ENCODE measurements at places on chromosomes 13 and 19.

GRCh38 chr19:35992907-35993765 is 1.9 kb upstream of the SDHAF1 start:
- DNase-seq, result no peak

- DNase-seq, result no peak
These were observed 32.8 kb downstream of the ELF1 start for GRCh38 chr13:40986101-40986856.

GRCh38 chr13:46515803-46516202 is 37.2 kb upstream of the LRCH1 start:
- no peak for DNase-seq

DNA sequence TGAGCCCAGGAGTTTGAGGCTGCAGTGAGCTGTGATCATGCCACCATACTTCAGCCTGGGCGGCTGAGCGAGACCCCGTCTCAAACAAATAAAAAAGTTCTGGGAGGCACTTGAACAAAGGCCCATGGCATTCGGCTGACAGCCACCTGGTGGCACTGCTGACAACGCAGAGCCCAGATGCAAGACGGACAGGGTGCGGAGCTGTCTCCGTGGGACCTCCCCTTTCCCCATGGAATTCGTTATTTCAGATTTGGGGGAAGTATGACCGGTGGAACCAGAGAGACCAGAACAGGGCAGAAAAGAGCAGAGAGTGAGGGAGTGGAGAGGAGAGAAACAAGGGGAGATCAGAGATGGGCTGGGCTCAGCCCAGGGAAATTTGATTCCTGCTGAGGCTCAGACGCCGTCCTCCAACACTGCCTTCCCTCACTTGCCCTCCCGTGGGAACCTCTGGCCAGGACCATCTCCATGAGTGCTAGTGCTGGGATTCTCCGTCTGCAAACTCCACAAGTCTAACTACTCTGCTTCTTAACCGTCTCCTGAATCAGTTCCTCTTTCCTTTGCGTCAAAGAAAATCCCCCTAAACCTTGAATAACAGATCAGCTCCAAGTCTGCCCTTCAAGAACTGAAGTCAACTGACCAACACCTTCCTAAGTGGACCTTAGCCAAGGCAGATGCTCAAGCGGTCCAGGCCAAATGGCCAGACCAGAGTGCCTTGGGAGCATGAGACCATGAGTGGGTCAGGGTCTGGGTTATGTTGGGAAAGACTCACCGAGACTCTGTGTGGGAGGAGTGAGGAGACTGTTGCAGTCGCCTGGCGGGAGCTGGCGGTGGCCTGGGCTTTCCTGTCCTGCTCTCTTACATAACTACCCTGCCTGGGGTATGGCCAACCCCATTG is 11.9 kb upstream of the ATF5 start:
- no peak for DNase-seq

DNA sequence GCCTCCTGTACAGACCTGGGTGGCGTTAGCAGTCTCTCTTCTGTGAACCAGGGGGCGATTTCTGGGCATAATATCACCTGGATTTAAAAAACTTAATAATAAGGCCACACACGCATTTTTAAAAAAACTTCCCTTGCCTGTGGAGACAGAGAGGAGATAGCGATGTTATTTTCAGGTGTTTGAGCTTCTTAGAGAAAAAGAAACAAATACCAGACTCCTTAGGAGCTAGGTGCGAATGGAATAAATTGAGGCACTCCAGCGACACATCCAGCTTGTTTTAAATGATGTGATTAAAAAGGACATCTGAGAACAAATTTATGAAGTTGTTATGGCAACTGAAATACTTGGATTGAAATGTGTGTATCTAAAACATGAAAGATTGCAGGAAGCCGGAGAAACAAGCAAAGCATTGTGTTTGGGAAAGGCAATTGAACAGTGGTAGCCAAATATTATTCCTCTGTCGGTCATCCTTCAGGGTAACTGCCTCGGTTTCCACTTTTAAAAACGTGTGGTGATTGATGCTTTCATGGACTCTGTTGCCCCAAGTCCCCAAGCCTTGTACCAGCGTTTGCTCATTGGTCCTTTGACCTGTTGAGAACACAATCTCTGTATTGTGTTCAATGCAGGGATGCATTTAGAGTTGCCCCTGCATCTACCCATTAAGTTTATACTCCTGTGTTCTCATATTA is 158.7 kb downstream of the TM9SF2 start:
- no peak for DNase-seq

- DNase-seq, result no peak
These were observed 24.8 kb downstream of the SIAH3 start for GRCh38 chr13:45826731-45827130.

DNA sequence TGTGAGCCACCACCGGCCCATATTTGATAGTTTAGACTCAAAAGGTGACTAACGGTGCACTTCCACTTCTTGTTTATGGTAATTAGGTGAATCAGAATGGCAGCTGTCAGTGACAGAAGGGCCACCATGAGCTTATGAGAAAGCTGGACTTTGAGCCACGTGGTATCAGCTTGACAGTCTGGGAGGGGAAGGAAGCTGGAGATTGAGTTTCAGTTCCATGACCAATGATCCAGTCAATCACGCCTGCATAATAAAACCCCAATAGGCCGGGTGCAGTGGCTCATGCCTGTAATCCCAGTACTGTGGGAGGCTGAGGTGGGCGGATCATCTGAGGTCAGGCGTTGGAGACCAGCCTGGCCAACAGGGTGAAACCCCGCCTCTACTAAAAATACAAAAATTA is 8.2 kb downstream of the EID2B start:
- DNase-seq, result no peak

Data from stimulated activated CD4-positive, alpha-beta T cell treated with anti-CD3 and anti-CD28 coated beads, TNF-alpha, amount 100 ng/mL, for 1 hour (primary cell).